ENCODE measurements at places on chromosomes 12 and 14. TPM values are rescaled to one million over a fixed set of nuclear protein-coding genes. Genes with fewer than 3 reads are reported as not detected.

DNA sequence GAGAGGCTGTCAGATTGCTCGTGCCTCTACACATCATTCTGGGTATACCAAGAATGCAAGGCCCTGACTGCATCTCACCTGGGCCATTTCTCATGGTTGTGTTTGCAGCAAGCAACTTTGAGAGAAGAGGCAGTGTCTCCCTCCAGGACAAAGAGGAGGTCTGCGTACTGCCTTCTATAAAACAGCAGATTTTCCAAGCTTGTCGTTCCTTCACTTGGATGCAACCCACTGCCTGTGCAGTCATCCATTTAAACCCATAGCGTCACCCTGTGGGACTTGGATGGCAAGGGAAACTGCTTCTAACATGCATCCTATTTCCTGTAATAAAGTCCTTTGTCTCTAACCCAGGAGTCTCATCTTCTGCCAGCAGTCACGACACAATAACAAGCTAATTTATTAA, 1.3 kb downstream of the POMT2 start:
- DNase-seq: no peak

DNA sequence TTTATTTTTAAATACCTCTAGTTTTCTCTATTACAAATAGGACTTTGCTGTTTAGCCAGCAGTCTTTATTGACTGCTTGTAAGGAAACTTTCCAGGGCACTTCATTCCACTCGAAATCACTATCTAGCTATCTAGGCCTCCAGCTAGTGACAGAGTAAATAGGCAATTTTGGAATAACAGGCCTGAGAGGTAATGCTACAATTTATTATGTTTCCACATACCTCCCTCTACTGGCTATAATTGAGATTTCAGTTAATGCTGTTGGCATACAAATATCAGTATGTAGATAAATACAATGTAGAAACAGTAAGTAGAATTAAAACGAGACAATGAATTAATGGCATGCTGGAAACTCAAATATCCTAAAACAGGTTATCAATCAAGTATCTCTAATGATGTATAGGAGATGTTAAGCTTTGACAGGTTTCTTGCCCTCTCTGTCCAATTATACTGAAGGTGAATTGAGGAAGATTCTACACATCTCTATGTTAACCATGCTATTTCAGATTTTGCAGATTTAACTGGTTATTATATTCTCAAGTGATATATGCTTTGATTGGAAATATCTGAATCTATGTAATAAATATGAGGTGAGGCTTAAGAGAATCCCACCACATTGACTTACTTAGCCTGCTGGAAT, 7.2 kb downstream of the DTD2 start:
- no peak for DNase-seq

- no peak for DNase-seq
Observed at GRCh38 chr14:26276757-26277156, 321.1 kb downstream of the NOVA1 start.

- no peak for DNase-seq
Observed at GRCh38 chr12:10562306-10562933, 51.0 kb downstream of the MAGOHB start.

DNA sequence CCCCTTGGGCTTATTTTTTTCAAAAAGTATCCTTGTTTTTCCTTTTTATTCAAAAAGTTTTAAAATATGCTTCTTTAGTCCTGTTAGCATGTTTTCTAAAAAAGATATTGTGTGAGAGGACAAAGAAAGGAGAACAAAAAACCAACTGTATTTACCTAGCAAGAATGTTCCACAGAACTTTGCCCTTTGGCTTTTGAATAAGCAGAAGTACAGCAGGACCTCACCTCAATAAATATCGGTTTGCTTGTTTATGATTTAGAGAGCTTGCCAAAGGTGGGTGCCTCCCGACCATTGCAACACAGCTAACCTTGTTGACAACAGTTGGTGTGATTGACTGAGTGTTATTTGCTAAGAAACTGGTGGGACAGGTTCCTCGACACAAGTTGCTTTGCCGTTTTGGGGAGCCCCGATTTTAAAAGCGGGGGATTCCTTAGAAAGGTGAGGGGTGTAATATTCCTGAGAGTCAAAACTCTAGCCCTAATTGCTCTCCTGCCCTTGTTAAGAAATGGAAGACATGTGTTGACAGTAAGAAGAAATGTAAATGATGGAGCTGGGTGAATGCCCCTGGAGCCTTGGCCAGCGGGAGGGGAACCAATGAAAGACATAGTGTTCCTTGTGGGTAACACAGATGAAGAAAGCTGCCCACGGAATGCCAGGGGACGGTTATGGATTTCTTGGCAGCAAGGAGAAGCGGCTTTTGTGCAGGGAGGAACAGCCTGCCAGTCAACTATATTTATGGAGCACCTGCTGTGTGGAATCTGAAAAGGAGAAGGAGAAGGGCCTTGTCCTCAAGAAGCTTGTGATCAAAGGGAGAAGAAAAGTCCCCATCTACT, 13.7 kb downstream of the MYBPC1 start:
- no peak for DNase-seq

Gene TAS2R50
- total RNA-seq: 0.42 TPM

GRCh38 chr12:111546758-111547383, 52.2 kb downstream of the ATXN2 start:
- DNase-seq: no peak

Gene SRRM4
- total RNA-seq: not detected

DNA sequence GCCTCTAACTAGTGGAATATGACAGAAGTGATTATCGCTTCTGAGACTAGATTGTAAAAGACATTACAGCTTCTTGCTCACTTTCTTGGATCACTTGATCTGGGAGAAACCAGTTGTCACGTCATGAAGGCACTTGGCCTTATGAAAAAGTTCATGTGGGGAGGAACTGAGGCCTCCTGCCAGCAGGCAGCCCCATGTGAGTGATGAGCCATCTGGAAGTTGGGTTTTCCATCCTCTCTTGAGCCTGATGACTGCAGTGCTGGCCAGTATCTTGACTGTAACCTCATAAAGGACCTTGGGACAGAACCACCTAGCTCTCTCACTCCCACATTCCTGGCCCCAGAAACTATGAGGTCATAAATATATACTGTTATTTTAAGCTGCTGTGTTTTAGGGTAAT, 28.0 kb downstream of the TTLL5 start:
- no peak for DNase-seq

DNA sequence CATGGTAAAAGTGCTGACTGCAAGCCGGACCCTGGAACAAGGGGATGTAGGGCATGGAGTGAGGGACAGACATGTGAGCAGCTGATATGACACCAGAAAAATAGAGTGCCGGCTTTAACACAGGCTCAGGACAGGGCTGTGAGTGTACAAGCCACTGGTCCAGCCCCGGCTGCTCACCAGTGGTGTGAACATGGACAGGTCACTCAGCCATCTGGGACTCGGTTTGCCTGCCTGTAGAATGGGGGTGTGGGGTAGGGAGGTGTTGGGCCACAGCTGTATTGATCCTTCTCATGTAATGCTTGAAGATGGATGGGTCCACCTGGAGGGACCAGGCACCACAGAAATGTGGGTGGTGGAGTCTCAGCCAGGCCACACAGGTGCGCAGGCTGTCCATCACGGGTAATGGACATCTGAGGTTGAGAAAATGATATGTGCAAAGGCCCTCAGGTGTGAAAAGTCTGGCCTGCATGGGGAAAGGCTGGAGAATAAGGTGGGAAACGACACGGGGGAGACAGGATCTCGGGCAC, 10.6 kb upstream of the KRT74 start:
- DNase-seq: peak; percentile 61

- no peak for DNase-seq
Observed at GRCh38 chr12:96091833-96092232, 56.4 kb upstream of the LTA4H start.

GRCh38 chr14:94643316-94644101, 31.3 kb downstream of the SERPINA3 start:
- DNase-seq: no peak

DNA sequence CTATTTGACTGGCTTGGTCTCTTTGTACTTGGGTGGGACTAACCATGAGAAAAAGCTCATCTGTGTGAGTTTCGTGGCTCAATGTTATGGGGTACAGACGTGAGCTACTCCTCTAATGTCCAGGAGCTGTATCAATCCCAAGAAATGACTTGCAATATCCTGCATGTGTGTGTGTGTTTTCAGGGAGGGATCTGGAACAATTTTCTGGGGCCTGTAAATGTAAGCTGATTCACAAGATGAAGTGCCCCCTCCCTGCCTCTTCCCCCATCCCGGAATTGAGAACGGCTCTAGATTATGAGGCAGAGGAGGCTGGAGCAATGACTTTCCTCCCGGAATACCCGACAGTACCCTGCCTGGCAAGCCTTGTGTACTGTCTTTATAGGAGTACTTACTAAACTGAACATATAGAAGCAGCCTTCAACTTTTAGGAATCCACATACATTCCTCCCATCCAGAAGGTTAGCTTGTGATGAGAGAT, 53.9 kb downstream of the TMX1 start:
- DNase-seq: no peak

DNA sequence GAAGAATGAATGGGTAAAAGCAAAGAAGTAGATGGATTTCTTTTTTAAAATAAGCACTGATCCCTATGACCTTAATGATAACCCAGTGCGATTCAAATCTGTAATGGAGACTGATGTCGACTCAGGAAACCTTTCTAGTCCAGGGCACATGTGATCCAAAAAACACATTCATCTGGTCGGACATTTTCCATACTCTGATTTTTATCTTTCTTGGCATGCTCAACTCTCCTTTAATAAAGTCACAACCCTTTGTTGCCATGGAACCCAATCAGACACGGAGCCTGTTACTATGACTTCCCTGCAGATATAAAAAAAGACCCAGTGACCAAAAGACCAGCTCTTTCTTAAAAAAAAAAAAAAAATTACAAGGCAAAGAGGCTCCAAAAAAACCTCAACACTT, 27.9 kb downstream of the TMCC3 start:
- DNase-seq: no peak

Gene CIT
- total RNA-seq: 14.0 TPM

DNA sequence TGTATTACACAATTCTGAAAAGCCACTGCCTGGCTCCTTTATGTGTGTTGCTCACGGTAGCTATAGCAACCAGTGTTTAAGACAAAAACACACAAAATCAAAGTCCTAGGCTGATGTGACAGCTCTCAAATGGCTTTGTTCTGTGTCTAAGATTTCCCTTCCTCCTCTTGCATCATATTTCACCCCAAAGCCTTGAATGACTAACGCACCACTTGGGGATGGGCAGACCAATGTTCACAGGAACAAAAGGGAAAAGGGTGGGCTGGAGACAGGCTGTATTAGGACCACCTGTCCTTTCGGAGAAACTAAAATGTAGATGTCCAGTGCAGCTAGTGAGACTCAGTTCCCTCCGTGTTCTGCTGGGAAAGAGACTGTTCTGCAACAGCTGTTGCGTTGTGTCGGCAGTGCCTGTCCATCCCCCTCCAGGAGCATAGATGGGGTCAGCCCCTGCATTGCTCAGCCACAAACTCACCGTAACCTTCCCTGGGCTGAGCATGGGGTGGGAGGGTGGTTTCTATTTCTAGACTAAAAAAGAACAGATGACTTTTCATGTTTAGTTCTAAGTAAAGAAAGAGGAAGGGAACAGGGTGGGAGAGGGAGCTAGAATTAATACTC, 26.8 kb upstream of the DAAM1 start:
- no peak for DNase-seq

Gene TAS2R19
- 0.76 TPM for total RNA-seq

DNA sequence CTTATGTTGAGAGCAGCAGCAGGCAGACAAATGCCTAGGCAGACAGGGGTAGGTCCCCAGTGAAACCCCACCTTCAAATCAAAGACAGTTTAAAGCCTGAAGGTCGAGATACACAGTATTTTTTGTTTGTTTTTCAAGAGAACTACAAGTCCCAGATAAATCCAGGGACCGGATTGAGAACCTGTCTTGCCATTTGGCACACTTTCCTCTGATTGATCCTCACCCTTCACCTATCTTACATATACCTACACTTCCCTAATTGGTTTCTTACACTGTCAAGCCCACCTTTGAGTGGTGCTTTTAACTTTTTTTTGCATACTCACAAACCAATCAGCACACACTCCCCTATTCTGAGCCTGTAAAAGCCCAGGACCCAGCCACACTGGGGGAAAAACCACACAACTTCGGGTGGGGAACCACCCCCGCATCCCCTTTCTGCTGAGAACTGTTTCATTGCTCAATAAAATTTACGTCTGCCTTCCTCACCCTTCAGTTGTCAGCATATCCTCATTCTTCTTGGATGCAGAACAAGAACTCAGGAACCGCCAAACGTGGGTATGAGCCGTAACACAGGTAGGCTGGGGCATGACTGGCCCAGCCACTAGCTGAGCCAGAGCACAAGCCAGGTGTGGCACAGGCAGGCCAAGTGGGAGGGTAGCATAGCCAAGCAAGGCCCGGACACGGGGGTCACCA, 11.1 kb downstream of the DICER1 start:
- no peak for DNase-seq

DNA sequence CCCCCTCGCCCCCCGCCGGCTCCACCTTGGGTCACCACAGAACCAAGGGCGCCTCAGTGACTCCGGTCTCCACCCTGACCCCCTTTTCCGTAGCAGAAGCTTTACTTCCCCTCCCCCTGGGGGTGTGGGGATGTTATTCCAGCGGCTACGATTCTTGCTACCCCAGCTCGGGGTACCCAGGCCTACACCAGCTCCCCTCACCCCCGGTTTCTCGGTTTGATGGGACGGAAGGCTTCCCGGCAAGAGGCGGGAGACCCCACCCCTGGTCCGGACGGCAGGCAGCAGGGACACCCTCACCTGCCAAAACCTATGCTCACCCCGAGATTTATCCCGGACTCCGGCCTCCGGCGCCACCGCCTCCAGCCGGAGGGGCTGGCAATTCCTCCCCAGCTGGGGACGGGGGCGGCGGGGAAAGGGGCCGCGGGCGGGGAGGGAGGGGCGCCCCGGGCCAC, 619 bp downstream of the RAB15 start:
- DNase-seq: no peak

Gene AACS
- total RNA-seq: 64.3 TPM

- DNase-seq: peak; percentile 17
Observed at GRCh38 chr14:61467296-61467695, 145.9 kb downstream of the PRKCH start.

- DNase-seq: no peak
Observed at GRCh38 chr12:89468648-89469326, 55.8 kb downstream of the GALNT4 start.

DNA sequence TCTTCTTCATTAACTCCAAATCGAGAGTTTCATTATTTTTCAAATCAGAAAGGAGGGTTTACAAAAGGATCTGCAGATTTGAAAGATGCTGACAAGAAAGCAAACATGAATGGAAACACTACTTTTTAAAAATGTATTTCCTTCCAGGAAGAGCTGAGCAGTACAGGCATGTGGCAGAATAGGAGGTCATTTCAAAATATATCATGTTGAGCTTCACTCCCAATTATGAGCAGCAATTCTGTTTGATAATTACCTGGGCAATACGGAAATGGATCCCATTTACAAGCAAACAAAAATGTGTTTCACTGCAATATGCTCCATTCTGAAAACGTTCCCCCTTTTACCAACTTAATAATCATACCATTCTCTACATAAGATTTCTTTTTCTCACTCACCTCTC, 147.7 kb upstream of the BCL2L14 start:
- no peak for DNase-seq

GRCh38 chr12:39116861-39117260, 211.5 kb upstream of the CPNE8 start:
- no peak for DNase-seq

Gene TCL1A
- not detected for total RNA-seq
